ENCODE measurements at places on chromosomes 16 and 17.

- no peak for DNase-seq
Observed at GRCh38 chr17:14458724-14459123, 157.8 kb downstream of the HS3ST3B1 start.

DNA sequence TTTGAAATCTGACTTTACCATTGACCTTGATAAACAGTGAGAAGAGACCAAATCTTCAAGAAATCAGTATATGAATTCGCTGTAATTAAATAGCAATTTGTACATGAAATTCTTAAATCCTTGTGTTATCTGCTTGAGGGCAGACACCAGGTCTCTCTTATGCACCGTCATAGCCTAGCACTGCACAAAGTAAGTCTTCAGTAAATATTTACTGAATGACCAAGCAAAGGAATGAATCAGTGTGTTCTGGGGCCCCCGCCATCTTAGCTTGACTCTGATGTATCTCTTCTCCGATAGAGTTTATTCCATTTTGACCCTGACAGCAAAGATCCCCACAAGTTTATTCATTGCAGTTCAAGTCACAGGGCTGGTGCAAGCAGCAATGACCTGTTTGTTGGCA is 328.0 kb downstream of the TMEM114 start:
- DNase-seq = no peak

GRCh38 chr17:72223866-72224291 is 103.1 kb downstream of the SOX9 start:
- no peak for DNase-seq

- no peak for DNase-seq
Observed at GRCh38 chr16:76297941-76298340, 20.7 kb downstream of the CNTNAP4 start.

- peak; percentile 73 for DNase-seq
Observed at GRCh38 chr17:48026502-48027321, 10.9 kb downstream of the COPZ2 start.

DNA sequence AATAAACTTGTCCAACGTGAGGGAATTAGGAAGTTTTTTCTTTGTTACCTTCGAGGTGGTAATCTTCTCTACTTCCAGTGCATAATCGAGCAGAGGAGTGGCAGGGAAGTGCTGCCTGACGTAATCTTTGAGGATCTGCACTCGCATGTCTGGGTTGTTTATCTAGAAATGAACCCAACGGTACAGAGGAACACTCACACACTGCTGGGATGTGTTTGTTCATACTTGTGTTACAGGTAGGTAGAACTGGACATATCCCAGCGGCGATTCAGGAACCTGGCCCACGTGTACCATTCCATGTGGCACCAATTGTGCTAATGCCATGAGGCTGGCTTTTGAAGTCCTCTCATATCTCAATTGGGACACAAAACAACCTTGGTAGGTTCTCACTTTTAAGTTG is 4.2 kb upstream of the KLHL11 start:
- no peak for DNase-seq

GRCh38 chr17:28888832-28889231 is 8.7 kb downstream of the FLOT2 start:
- DNase-seq = no peak

GRCh38 chr16:10876799-10877341 is at the start of gene CIITA:
Gene CIITA, plus strand, starts transcription at chr16:10877202. Its CDS starts 129 bp downstream, at chr16:10877331.
- DNase-seq = peak; percentile 83

- DNase-seq = no peak
Observed at GRCh38 chr16:48499923-48500381, 110.0 kb downstream of the N4BP1 start.

- DNase-seq = no peak
Observed at GRCh38 chr16:10321407-10322387, 64.2 kb upstream of the ATF7IP2 start.

- DNase-seq = no peak
Observed at GRCh38 chr16:70578035-70578434, 54.4 kb downstream of the SF3B3 start.

GRCh38 chr16:73037331-73037745 is 10.6 kb downstream of the ZFHX3 start:
- DNase-seq = no peak

- DNase-seq = no peak
Observed at GRCh38 chr16:54318941-54319340, 32.4 kb upstream of the IRX3 start.

- DNase-seq = no peak
Observed at GRCh38 chr16:14013571-14014283, 57.4 kb upstream of the MRTFB start.

- no peak for DNase-seq
Observed at GRCh38 chr17:55441544-55441943, 19.9 kb upstream of the MMD start.

DNA sequence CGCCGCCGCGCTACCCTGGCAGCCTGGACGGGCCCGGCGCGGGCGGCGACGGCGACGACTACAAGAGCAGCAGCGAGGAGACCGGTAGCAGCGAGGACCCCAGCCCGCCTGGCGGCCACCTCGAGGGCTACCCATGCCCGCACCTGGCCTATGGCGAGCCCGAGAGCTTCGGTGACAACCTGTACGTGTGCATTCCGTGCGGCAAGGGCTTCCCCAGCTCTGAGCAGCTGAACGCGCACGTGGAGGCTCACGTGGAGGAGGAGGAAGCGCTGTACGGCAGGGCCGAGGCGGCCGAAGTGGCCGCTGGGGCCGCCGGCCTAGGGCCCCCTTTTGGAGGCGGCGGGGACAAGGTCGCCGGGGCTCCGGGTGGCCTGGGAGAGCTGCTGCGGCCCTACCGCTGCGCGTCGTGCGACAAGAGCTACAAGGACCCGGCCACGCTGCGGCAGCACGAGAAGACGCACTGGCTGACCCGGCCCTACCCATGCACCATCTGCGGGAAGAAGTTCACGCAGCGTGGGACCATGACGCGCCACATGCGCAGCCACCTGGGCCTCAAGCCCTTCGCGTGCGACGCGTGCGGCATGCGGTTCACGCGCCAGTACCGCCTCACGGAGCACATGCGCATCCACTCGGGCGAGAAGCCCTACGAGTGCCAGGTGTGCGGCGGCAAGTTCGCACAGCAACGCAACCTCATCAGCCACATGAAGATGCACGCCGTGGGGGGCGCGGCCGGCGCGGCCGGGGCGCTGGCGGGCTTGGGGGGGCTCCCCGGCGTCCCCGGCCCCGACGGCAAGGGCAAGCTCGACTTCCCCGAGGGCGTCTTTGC is 3.1 kb downstream of the HIC1 start:
- DNase-seq = no peak

GRCh38 chr16:4085405-4085970 is 30.8 kb downstream of the ADCY9 start:
- DNase-seq = no peak

- DNase-seq = no peak
Observed at GRCh38 chr16:47892999-47893398, 262.8 kb downstream of the ABCC12 start.

DNA sequence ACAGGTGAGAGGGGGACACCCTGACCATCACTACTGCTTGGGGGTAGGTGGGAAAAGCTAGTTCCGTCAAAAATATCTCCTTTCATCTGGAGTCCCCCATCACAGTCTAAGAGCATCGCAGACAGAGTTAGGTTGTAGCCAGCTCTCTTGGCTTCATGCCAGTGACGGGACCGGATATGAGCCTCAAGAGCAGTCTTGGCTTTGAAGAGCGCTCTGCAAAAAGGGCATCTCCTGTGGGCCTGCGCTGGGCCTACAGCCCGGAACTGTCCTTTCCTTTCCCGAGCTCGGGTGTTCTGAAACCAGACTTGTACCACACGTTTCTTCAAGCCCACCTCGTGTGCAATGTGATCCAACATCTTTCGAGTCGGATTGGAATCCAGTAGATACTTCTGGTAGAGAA is 253.6 kb downstream of the ZFHX3 start:
- no peak for DNase-seq

Measured in CD4-positive, alpha-beta T cell treated with Interleukin-15 for 1 hour (primary cell).